A549 treated with Mapracorat at 1 μM for 4 hours (cell line): ENCODE measurements at places on chromosomes 7 and 10. TPM values are rescaled to one million over a fixed set of nuclear protein-coding genes. Genes with fewer than 3 reads are reported as not detected.

PIP gene
- total RNA-seq = 0.36 to 0.48 TPM (median 0.36 TPM) in 3 of 5 replicates, not detected in the others

TEX36 gene
- total RNA-seq = not detected in 5 replicates

PNPLA8 gene
- total RNA-seq = 13.0 to 18.7 TPM (median 16.8 TPM) in 5 replicates

PIK3AP1 gene
- 0.56 to 1.5 TPM (median 0.64 TPM) in 5 replicates for total RNA-seq

SMO gene
- total RNA-seq = 10.9 to 16.2 TPM (median 13.6 TPM) in 5 replicates

TNPO3 gene
- 39.8 to 43.3 TPM (median 40.9 TPM) in 5 replicates for total RNA-seq

SFRP4 gene
- 3.2 to 5.3 TPM (median 3.7 TPM) in 5 replicates for total RNA-seq

FLNC gene
- 3.6 to 5.7 TPM (median 3.8 TPM) in 5 replicates for total RNA-seq

ARHGAP22 gene
- 3.4 to 5.1 TPM (median 4.0 TPM) in 5 replicates for total RNA-seq

ZPBP gene
- not detected in 5 replicates for total RNA-seq

R3HCC1L gene
- 12.8 to 16.3 TPM (median 14.3 TPM) in 5 replicates for total RNA-seq

CLDN15 gene
- 7.3 to 13.9 TPM (median 11.1 TPM) in 5 replicates for total RNA-seq

ALOX5 gene
- total RNA-seq = 0.25 to 0.83 TPM (median 0.36 TPM) in 5 replicates
